ENCODE measurements at places on chromosomes 3 and 15.
A peak's percentile ranks its signal among the peaks of the same experiment; 100 is the strongest.

GRCh38 chr3:116148881-116149851 lies 296.1 kb downstream of the LSAMP start:
- no peak for DNase-seq

GRCh38 chr3:71585887-71586809 lies 2.6 kb upstream of the FOXP1 start:
- peak; percentile 57 for DNase-seq

DNA sequence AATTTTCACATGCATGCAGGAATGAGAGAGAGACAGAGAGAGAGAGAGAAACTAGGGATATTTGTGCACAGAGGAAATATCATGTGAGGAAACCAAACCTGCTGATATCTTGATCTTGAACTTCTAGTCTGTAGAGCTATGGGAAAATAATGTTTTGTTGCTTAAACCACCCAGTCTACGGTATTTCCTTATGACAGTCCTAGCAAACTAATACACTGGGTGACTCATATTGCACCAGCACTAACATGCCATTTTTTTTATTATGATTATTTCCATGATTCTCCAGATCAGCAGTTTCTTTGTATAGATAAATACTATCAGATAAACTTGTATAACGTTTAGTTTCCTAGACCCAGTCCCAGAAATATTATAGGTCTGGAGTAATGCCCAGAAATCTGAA lies 1259.0 kb downstream of the ZPLD1 start:
- DNase-seq = no peak

DNA sequence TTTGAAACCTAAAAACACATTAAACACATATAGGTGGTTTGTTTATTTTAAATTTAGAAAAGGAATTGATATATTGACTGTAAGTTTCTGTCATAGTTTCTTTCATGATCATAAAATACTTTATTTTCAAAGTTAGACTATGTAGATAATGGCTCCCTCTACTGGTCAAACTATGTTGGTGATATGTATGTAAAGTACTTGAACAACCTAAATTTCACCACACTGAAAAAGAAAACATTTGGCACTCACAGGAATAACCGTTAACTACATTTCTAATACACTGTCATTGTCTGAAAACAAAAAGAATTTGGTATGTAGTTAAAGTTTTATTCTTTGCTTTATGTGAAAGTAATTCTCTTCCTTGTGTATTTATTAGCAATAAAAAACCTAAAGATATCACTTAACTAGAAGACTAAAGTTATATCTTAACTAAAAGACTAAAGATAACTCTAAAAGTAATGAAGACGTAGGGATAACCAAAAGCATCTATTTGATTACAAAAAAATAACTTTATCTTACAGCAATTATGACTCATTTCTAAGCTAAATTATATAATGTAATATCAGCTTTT lies 427.5 kb downstream of the VGLL3 start:
- DNase-seq = no peak

DNA sequence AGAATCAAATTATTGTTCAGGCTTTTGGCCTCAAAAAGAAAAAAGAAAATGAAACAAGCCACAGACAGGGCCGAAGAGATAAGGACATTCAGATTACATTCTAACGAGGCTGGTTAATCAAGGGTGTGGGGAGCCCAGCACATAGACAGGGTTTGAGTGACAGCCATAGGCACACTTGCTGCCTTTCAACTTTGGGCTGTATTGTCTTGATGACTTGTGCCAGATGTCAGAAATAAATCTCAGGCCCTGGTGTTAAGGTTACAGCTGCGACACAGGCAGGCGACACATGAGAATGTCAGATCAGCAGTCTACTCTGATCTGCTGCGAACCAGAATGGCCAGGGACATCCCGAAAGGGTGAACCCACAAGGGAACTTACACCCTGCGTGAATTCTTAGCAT lies 231.2 kb upstream of the ARRDC4 start:
- no peak for DNase-seq

Measured in naive B cell (primary cell).